ENCODE measurements at places on chromosomes 16 and 17. TPM values are rescaled to one million over a fixed set of nuclear protein-coding genes. Genes with fewer than 3 reads are reported as not detected.

DNA sequence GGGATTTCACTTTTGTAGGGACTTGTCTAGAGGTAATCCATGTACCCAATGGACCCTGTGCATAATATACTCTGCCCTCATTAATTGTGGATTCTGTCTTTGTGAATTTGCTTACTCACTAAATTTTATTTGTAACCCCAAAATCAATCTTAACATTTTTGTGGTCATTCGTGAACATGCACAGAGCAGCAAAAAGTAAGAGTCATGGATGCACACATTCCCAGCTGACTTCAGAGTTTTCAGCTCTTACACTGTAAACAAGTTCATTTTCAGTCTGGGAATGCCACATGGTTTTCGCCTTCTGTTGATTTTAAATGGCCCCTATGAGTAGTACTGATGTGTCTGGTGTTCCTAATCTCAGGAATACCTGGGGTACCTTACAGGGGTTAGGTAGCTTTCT, 24.3 kb downstream of the TAC4 start:
- peaks cover 12% of the 10 kb centered on the region for H3K36me3 ChIP-seq
- H3K27ac ChIP-seq = no peak overlapping the region
- DNase-seq = no peak
- no peak overlapping the region for H3K4me3 ChIP-seq

DNA sequence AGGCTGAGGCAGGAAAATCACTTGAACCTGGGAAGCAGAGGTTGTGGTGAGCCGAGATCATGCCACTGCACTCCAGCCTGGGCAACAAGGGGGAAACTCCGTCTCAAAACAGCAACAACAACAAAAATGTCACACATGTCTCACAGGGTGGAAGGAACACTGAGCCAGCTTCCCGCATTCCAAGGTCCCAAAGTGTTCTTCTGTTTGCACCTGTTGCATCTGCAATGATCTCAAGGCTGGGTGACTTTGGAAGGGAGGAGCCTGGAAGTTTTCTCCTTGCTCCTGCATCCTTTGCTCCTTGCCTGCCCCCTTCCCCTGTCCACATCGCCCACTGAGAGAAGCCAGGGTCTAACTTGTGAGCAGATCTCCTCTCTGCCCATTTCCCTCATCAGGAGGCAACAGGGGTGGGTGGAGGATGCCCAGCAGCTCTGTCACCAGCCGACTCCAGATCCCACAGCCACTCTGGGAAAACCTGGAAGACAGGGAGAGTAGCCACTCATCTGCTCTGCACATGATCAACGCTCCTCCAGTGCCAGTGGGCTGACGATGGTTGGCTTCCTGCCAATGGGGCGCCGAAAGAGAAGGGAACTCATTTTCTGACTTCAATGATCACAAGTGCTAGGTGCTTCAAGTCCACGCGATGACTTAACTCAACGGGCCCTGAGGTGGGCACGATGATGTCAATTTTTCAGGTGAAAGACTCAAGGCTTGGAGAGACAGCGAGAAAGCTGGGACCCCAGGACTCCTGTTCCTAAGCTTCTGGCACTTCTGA, 12.6 kb downstream of the CHST6 start:
- H3K36me3 ChIP-seq = no peaks in the 10 kb centered on the region
- H3K4me3 ChIP-seq = no peak overlapping the region
- no peaks in the 10 kb centered on the region for H3K4me1 ChIP-seq
- DNase-seq = no peak
- H3K27me3 ChIP-seq = no peaks in the 10 kb centered on the region
- H3K27ac ChIP-seq = no peak overlapping the region

DNA sequence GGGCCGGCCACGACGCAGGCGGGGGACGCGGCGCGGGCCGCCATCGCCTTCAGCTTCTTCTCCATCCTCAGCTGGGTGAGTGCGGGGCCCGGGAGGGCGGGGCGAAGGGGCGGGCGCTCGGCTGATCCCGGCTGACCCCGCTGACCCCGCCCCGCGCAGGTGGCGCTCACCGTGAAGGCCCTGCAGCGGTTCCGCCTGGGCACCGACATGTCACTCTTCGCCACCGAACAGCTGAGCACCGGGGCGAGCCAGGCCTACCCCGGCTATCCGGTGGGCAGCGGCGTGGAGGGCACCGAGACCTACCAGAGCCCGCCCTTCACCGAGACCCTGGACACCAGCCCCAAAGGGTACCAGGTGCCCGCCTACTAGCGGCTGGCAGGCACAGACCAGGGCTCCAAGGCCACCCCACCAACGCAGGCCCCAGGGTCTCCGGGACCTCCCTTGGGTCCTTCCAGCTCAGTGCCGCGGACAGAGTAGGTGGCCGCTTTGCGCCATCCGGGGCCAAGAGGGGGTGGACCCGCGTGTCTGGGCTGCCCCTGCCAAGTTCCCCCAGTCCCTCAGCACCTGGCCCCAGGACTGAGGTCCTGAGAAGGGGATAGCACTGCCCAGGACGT, 3.0 kb downstream of the SYNGR3 start:
- H3K4me1 ChIP-seq = peaks cover 6% of the 10 kb centered on the region
- H3K36me3 ChIP-seq = no peaks in the 10 kb centered on the region
- no peak overlapping the region for H3K27ac ChIP-seq

GRCh38 chr16:75239542-75240122, 11.8 kb downstream of the BCAR1 start:
- H3K4me3 ChIP-seq = no peak overlapping the region
- no peaks in the 10 kb centered on the region for H3K27me3 ChIP-seq

DNA sequence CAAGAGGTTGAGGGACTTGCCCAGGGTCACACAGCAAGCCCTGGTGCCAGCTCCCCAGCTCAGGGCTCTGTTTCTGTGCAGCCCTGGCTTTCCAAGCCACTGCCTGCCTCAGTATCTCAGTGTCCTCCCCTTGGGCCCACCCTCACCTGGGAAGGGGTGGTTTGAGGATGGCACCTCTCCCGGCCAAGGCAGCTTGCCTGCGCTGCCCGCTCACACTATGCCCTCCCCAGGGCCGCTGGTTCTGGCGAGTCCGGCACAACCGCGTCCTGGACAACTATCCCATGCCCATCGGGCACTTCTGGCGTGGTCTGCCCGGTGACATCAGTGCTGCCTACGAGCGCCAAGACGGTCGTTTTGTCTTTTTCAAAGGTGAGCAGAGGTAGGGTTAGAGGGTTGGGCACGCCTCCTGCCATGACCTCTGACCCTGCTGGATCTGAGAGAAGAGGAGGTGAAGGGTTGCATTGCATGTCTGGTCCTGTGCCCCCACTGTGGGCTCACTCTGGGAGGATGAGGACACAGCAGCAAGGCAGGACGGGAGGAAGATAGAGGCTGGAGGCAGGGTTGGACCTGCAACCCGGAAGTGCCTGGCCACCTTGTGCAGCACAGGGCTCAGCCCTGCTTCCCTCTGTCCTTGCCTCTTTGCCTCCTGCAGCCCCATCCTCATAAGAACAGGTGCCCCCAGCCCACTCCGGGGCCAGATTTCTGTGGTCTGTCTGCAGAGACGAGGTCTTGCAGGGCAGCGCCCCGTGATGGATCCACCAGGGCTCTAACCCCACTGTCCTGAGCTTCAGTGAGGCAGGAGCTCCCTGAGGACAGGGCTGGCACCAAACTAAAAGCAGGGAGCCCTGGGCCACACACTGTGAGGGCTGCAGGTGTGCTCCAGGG, 16.7 kb downstream of the MMP15 start:
- H3K4me1 ChIP-seq = peaks cover 14% of the 10 kb centered on the region
- no peak for DNase-seq
- H3K36me3 ChIP-seq = no peaks in the 10 kb centered on the region
- no peak overlapping the region for H3K27ac ChIP-seq

- no peaks in the 10 kb centered on the region for H3K36me3 ChIP-seq
- no peak overlapping the region for H3K4me3 ChIP-seq
- H3K4me1 ChIP-seq = no peaks in the 10 kb centered on the region
Observed at GRCh38 chr16:24609417-24609739, 70.0 kb downstream of the RBBP6 start.

DNA sequence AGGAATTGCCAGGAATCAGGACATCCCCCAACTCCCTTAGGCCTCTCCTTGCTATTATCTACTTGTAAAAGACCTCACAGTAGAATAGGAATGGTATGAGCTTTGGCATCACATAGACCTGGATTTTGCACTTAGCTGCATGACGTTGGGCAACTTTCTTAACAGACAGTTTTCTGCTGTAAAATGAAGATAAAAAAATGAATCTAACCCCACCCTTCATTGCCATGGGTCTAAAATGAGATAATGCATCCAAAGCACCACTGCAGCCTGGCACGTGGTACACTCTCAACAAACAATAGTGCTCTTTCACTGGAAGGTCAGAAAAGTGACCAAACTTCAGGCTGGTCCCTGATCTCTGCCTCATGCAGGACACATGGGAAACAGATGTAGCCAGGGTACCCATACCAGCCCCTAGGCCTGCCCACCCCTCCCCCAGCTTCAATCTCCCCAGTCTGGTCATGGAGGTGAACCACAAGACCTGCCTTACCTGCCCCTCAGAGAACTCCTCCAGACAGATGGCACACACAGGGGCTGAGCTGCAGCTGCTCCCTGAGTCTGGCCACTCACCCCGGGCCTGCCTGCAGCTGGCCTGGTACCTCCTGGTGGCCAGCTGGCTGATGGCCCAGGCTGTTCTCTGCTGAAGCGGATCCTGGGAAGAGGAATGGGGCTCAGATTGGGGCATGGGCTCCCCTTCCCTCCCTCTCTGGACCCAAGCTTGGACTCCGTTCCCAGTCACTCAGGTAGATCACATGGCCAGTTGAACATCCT, 8.5 kb upstream of the SUPT4H1 start:
- H3K27me3 ChIP-seq = no peaks in the 10 kb centered on the region
- no peaks in the 10 kb centered on the region for H3K36me3 ChIP-seq
- no peak overlapping the region for H3K27ac ChIP-seq

DNA sequence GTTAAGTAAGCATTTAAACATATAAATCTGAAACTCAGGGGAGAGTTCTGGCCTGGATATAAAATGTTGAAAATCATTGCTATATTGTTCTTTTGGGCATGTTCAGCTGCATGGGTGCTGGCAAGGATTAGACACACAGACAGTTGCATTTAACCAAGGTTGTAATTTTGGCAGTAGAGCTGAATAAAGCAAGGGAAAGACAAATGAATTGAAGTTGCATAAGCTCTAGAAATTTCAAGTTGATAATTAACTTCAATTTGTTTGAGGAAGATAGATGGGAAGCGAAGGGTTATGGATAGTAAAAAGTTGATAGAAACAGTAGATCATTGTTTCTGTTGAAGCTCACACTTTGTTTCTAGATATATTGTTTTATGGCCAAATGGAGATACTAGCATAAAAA, 97.2 kb upstream of the KCNJ18 start:
- no peak overlapping the region for H3K4me3 ChIP-seq
- no peaks in the 10 kb centered on the region for H3K4me1 ChIP-seq
- H3K36me3 ChIP-seq = no peaks in the 10 kb centered on the region
- DNase-seq = no peak
- H3K27ac ChIP-seq = no peak overlapping the region

- no peaks in the 10 kb centered on the region for H3K36me3 ChIP-seq
- H3K27me3 ChIP-seq = no peaks in the 10 kb centered on the region
- peaks cover 10% of the 10 kb centered on the region for H3K4me1 ChIP-seq
Observed at GRCh38 chr17:47694581-47695428, 844 bp downstream of the TBKBP1 start.

DNA sequence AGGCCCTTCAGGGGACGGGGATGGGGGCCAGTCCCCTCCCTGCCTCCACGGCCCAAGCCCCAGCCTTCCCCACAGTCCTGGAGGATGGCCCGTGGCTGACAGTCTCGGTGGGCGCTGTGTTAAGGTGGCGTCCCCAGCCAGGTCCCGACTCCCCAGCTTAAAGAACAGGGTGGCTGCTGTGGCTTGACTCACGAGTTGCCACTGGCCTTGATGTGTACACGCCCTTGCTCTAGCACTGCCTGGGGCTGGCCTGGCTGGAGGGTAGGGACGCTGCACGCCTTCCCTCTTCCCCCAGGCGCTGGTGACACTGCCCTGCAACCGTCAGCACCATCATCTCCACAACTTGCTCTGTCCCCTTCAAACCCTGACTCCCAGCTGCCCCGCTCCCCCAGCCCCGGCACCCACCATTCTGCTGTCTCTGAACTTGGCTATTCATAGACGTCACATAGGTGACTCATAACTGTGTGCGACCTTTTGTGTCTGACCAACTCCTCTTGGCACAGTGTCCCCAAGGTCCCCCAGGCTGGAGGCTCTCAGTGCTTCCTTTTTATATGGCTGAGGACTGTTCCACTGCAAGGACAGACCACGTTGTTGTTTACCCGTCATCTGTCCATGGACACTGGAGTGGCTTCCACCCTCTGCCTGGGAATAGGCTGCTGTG, 6.3 kb downstream of the GNPTG start:
- DNase-seq = no peak
- no peak overlapping the region for H3K27ac ChIP-seq
- no peaks in the 10 kb centered on the region for H3K27me3 ChIP-seq
- no peak overlapping the region for H3K4me3 ChIP-seq

- no peaks in the 10 kb centered on the region for H3K27me3 ChIP-seq
- H3K36me3 ChIP-seq = no peaks in the 10 kb centered on the region
- DNase-seq = no peak
Observed at GRCh38 chr17:54527941-54528340, 372.7 kb upstream of the TOM1L1 start.

- no peak overlapping the region for H3K27ac ChIP-seq
- H3K36me3 ChIP-seq = no peaks in the 10 kb centered on the region
- no peaks in the 10 kb centered on the region for H3K27me3 ChIP-seq
- no peaks in the 10 kb centered on the region for H3K4me1 ChIP-seq
Observed at GRCh38 chr16:77946823-77947222, 75.5 kb upstream of the CLEC3A start.

- H3K4me1 ChIP-seq = no peaks in the 10 kb centered on the region
- H3K36me3 ChIP-seq = no peaks in the 10 kb centered on the region
- no peak for DNase-seq
- no peak overlapping the region for H3K27ac ChIP-seq
- no peaks in the 10 kb centered on the region for H3K27me3 ChIP-seq
- no peak overlapping the region for H3K4me3 ChIP-seq
Observed at GRCh38 chr17:76599694-76600460, 14.2 kb upstream of the ST6GALNAC2 start.

DNA sequence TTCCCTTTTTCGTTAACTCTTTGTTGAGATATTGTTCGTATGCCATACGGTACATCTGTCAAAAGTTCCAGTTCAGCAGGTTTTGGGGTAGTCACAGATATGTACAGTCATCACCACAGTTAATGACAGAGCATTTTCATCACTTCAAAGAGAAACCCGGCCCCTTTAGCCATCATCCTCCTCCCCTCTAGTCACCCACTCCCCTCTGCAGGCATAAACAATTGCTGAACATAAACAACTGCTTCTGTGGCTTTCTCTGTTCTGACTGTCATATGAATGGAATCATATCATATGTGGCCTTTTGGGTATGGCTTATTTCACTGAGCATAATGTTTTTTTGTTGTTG, 59.3 kb downstream of the RNF213 start:
- no peak overlapping the region for H3K27ac ChIP-seq
- no peak overlapping the region for H3K4me3 ChIP-seq
- no peaks in the 10 kb centered on the region for H3K4me1 ChIP-seq
- DNase-seq = no peak
- no peaks in the 10 kb centered on the region for H3K27me3 ChIP-seq
- no peaks in the 10 kb centered on the region for H3K36me3 ChIP-seq

Gene TM4SF5
- total RNA-seq = not detected

Gene PPP1R27
- not detected for total RNA-seq

Gene PKMYT1
- total RNA-seq = 1.3 TPM

Gene OR1A1
- total RNA-seq = not detected

Gene CD300LG
- total RNA-seq = 12.9 TPM

Gene CES4A
- total RNA-seq = 19.2 TPM

Gene NEUROD2
- not detected for total RNA-seq

Gene ATP2C2
- not detected for total RNA-seq

All from tibial nerve (tissue), 4 donors.